ENCODE measurements at places on chromosomes 3 and 15. TPM values are rescaled to one million over a fixed set of nuclear protein-coding genes. Genes with fewer than 3 reads are reported as not detected.

The CIB2 gene
- 29.6 TPM for total RNA-seq

The ROPN1B gene
- total RNA-seq: not detected

The CLEC3B gene
- total RNA-seq: not detected

The ZNF80 gene
- total RNA-seq: not detected

The CLRN1 gene
- total RNA-seq: not detected

The LDHAL6B gene
- total RNA-seq: not detected

The SH2D7 gene
- not detected for total RNA-seq

The CRELD1 gene
- total RNA-seq: 12.7 TPM

The C3orf70 gene
- total RNA-seq: not detected

The RGMA gene
- total RNA-seq: 0.19 TPM

Measured in A549 treated with CORT108297 at 1 μM for 4 hours (cell line).